Vein endothelial cell (primary cell): ENCODE measurements at places on chromosomes 1 and 21. TPM values are rescaled to one million over a fixed set of nuclear protein-coding genes. Genes with fewer than 3 reads are reported as not detected.

Gene CELA3B
- total RNA-seq, result not detected in 2 replicates

Gene TUFT1
- 3.9 and 5.9 TPM in 2 replicates for total RNA-seq

Gene PLCH2
- total RNA-seq, result under 0.01 and 0.33 TPM in 2 replicates

Gene GFI1
- total RNA-seq, result under 0.01 TPM in 1 of 2 replicates, not detected in the other

Gene PIGR
- total RNA-seq, result not detected in 2 replicates

Gene OR6Y1
- total RNA-seq, result not detected in 2 replicates

Gene POTED
- not detected in 2 replicates for total RNA-seq

Gene TPTE
- total RNA-seq, result not detected in 2 replicates

Gene C4BPA
- total RNA-seq, result not detected in 2 replicates

Gene NDC1
- total RNA-seq, result 19.6 and 31.0 TPM in 2 replicates

Gene KIF21B
- 4.6 and 5.2 TPM in 2 replicates for total RNA-seq

Gene FAM229A
- total RNA-seq, result 1.8 and 2.0 TPM in 2 replicates

Gene SPRR4
- not detected in 2 replicates for total RNA-seq

Gene SPATA46
- total RNA-seq, result not detected in 2 replicates

Gene GJB4
- total RNA-seq, result not detected in 2 replicates

Gene TMCO4
- 12.6 and 12.7 TPM in 2 replicates for total RNA-seq

Gene TTC39A
- total RNA-seq, result 1.2 and 2.3 TPM in 2 replicates

Gene MATN1
- under 0.01 TPM in 1 of 2 replicates, not detected in the other for total RNA-seq

Gene ACTN2
- total RNA-seq, result under 0.01 and 0.38 TPM in 2 replicates

Gene C1orf87
- total RNA-seq, result not detected in 2 replicates

Gene OR2M3
- total RNA-seq, result not detected in 2 replicates

Gene GNAT2
- not detected in 2 replicates for total RNA-seq

Gene PADI3
- total RNA-seq, result not detected in 2 replicates

Gene MNDA
- total RNA-seq, result not detected in 2 replicates

Gene DNAJC28
- total RNA-seq, result 2.0 and 2.4 TPM in 2 replicates

Gene FAM72C
- 0.33 and 1.9 TPM in 2 replicates for total RNA-seq

Gene OR14A2
- not detected in 2 replicates for total RNA-seq

Gene BGLAP
- total RNA-seq, result 0.19 and 0.33 TPM in 2 replicates

Gene IFI44
- total RNA-seq, result 13.1 and 13.4 TPM in 2 replicates
